ENCODE measurements at places on chromosomes 3 and 15.

DNA sequence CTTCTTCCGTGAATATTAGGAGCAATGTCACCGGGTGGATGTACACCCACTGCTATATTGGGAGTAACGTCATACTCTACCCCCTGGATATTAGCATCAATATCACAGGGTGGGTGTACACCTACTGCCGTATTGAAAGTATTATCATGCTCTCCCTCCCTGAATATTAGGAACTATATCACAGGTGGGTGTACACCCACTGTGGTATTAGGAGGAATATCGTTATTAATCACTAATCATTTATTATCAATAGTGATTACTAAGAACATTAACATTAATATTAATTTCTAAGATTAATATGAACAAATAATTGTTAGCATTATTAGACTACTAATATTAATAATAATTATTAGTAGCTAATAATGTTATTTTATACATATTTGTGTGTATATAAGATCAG, 21.4 kb upstream of the BMF start:
- no peak for DNase-seq

GRCh38 chr3:67898916-67899315, 244.5 kb upstream of the SUCLG2 start:
- no peak for DNase-seq

- DNase-seq: peak; percentile 65
Measured at GRCh38 chr3:50192689-50193141, 1.3 kb downstream of the GNAT1 start.

DNA sequence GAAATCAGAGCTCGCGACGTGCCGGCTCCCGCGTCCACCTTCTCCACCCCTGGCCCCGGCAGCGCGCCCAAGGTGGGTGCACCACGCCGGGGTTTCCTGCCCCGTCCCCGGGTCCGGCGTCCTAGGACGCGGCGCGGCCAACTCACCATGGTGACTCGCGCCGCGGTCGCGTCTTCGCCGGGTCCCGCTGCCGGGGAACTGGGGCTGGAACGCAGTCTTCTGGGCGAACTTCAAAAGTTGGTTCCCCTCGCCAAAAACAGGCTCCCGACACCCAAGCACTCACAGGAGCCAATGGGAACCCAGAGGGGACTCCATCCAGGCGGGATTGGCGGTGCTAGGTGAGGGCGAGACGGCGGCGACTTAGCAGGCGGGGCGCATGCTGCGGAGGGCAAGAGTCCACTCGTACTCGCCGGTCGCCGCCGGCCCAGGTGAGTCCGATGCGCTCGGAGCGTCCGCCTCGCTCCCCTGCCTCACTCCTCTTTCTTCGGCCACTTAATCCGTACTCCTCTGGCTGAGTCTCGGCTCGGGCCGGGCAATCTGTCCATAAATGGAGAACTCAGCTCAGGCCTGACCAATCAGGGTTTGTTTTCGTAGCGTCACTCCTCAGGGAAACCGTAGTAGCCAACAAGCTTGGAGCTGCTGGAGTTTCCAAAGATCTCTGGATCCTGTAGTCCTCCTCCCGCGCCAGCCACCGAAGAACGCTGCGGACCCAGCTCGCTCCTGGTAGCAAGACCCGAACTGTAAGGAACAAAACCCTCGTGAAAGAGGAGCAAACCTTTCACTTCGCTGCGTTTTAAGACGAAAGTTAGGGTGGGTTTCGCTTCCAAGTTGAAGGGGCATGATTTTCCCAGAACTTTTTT, at the start of gene MYO1E:
MYO1E (minus strand) TSS at position 520 of the 860 bp plus-strand sequence; CDS start at position 149, 371 bp downstream.
- DNase-seq: peak; percentile 97

DNA sequence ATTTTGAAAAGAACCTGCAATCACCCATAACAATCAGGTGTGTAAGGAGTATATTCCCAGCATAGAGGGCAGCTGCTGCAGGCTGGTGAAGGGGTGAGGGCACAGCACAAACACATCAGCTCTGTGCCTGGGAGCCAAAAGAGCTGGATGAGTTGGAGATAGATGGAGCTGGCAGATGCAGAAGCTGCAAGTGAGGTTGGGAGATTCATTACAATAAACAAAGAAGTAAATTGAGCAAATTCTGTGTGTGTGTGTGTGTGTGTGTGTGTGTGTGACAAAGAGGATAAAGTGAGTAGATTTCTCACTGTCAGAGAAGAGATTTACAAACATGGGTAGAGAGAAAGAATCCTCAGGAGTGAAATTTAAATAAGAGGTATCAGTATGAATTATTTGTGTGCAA, 994.7 kb downstream of the EPHA3 start:
- no peak for DNase-seq

GRCh38 chr3:124829178-124829818, 57.9 kb downstream of the ITGB5 start:
- DNase-seq: peak; percentile 50

DNA sequence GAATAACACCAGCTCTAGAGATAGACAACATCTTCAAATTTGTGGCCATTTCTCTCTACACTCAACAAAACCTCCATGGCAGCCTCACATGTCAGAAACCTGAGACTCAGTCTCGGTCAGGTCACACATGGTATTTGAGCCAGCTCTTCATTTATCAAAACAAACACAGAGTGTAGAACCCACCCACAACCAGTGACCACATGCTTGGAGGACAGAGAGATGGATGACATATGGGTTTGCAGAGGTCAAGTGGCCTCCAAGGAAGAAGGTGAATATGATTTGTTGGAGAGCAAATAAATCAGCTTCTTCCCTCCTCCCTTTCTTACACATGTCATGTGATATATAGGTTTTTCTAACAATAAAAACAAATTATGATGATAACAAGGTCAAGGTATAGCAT, 278.1 kb upstream of the LRTM1 start:
- no peak for DNase-seq

GRCh38 chr3:77889616-77890015, 849.7 kb downstream of the ROBO2 start:
- no peak for DNase-seq

DNA sequence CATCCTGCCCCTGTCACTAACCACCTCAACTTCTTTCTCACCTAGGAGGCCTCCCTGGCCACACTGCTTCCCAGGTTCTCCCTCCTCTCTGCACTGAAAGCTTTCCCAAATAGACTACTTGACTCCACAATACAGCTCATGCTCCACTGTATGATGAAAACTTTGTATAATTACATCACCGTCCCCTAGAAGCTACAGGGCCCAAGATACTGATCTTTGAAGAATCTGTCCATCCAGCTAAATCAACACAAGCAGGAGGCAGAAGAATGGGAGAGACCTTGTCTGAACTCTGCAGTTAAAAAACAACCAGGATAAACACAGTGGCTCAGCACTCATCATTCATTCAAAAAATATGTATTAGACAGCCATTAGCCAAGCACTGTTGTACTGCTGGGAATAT, 26.4 kb upstream of the RPS17 start:
- DNase-seq: no peak

DNA sequence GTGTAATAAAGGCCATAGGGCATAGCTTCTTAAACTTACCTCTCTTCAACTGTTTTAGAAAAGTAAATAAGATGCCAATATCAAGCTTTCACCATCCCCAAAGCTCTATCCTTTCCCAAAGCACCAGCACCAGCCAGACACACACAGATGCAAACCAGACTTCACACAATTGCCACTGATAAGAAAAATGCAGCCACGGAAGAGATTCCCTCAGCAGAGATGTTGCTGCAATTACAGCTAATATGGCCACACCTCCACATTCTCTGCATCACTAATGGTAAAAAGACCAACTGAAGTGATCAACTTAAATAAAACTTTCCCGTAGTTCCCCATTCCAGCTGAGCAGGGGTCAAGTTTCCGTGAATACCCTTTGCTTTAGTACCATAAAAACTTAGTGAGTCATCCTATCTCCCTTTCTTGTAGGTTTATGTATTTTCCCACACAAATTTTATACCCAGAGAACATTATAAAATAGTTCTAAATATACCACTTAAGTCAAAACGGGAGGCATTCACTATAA, 64.4 kb downstream of the SLC9A9 start:
- no peak for DNase-seq

- DNase-seq: no peak
Measured at GRCh38 chr3:166445865-166446264, 608.6 kb upstream of the BCHE start.

- DNase-seq: peak; percentile 64
Measured at GRCh38 chr3:42635111-42635510, 18.4 kb upstream of the ZBTB47 start.

DNA sequence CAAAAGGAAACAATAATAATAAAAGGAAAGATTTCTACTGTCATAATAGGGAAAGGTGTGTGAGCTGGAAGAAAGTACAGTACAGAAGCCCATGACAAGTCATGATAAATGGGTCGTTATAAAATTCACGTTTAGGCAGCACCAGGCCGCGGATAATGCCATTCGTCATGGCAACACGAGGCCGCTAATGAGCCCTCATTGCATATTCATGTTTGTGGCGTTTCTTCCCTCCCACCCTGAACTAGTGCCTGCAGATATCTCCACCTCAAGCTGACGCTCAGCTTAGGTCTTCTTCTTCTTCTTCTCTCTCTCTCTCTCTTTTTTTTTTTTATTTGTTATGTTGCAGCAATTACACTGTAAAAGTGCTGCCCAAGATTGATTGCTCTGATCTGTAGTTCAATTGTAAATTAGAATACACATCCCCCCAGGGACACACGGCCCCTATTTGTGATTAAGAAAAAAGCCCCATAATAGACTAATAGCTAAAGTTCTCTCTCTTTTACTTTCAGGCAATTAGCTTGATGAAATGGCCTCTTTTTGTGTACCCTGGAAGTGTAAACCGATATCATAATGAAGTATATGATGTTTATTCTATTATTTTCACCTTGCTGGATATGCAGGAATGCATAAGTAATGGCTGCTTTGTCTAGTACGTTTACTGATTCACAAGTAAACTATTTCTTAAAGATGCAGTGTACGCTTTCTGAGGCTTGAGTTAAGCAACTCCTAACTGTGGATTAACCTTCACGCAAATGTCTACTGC, 61.9 kb upstream of the NR2F2 start:
- peak; percentile 26 for DNase-seq

DNA sequence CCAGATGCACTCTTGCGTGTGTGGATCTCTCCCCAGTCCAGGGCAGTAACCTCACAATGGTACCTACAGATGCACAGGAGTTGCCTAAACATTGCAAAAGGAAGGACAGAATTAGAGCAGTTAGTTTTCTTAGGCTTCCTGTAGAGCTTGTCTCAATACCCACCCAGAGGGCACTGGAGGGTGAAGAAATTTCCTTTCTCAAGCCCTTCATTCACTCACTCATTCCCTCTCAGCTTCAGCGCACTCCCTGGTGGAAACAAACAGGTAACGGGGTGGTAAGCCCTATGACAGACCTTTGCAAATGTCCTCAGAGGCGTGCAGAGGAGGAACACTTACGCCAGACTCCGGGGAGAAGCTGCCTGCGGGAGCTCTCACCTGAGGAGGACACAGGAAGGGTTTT, 267.4 kb upstream of the HES1 start:
- no peak for DNase-seq

DNA sequence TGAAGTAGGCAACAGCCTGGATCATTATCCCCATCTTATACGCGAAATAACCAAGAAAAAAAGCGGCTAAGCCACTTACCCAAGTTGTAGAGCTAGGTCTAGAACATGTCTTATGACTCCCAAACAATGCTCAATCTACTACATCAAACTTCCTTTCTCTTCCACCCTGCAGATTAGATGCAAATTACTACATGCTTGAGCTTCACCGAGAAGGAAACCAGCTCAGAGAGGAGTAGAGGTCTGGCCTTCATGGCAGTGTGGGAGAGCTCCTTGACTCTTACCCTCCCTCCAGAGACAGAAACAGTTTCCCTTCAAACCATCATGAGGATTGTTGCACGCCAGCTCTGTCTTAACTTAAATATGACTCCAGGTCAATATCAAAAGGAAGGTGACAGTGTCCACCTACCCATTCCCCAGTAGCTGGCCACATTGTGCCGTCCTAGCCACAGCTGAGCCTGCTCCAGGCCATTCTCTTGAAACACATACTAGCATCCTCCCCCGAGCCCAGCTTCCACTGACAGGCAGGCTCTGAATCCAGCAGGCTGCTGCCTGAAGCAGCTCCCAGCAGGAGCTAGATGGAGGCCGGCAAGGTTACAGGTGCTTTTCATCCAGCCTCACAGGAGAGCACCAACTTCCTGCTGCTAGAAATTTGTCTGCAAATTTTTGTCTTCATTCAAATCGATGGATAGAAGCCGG, 56.8 kb downstream of the CPN2 start:
- DNase-seq: no peak

DNA sequence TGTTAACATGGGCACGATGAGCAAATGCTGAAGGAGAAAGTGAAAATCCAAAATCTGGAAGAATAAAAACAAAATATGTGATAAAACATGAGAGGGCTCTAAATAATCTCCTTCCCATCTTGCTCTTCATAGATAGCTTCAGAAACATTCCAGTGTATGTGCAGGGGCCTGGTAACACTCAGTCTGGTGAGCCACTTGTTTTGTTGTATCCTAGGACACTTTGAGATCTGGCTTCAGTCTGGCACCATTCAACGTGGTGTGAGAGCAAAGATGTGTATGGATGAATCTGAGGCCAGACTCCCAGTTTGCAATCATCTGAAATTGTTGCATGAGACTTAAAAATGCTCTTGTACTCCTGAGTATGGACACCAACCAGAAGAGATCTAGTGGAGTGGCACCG, 337.2 kb upstream of the ZNF385D start:
- DNase-seq: no peak

DNA sequence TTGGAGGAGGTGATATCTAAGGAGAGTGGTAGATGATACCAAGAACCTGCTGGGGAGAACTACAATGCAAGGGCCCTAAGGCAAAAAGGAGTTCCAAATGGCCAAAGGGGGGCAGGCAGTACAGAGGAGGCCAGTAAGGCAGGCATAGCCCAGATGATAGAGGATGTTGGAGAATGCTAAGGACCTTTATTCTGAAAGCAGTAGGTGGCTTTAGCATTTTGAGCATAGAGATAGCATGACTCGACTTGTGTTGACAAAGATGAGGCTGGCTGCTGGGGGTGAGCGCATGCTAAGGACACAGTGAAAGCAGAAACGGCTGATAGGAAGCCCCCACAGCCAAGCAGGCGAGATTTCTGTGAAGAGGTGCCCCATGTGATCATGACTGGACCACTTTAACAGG, 419.3 kb downstream of the ERC2 start:
- no peak for DNase-seq

DNA sequence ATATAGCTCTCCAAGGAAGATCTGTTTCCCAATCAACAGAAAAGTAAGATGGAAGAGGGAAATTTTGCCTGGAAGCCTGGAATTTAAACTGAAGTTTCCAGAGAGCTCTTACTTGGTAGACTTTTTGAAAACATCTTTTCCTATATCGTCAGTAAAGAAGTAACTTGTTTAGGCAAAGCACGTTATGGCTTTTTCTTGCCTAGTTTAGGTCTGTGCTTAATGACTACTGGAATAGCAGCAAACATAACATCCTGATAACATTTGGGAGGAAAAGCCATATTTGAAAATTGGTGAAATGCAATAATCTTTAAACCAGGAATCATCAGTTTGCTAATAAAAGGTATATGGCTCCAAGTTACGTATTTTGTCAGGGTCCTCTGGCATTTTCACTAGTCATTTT, 160.4 kb upstream of the CGNL1 start:
- DNase-seq: no peak

All from cardiac fibroblast (primary cell).